ENCODE measurements at places on chromosomes 13 and 19.

GRCh38 chr13:99425485-99426341 lies 75.6 kb upstream of the TM9SF2 start:
- no peak for DNase-seq

GRCh38 chr13:107534548-107534947 lies 680.8 kb downstream of the LIG4 start:
- no peak for DNase-seq

DNA sequence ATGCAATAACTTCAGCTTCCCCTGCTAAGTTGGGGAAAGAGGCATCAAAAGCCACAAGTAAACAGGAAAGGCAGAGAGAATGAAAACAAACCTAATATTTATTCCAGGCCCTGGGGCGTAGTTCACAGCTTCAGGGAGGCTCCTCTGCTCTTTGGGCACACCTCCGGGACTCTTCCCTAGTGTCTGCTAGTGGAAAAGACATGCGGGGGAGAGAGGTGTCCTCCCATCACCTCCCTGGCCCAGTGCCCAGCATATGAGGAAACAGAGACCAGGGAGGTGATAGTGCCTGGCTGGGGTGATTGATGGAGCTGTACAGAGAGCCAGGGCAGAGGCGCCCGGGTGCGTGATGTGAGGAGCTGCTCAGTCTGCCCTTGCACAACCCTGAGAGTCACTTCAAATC lies 71.0 kb downstream of the RASL11A start:
- no peak for DNase-seq

DNA sequence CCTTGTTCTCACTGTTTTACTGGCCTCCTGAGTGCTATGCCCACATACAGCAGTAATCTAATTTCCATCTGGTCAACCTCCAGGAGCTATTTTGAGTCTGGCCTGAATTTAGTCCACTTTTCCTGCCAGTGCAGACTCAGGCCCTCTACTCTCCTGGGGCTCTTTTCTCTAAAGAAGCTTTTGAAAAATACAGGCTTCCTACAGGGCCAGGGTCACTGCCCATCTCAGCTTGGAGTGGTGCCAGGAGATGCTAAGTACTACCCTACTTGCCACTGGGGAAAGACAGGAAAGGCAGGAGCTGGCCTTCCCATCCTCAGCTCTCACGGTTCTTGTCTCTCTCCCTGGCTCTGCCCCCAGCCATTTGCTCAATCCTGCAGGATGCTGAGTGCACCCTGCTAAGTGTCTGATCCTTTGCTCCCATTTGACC lies 101.7 kb upstream of the SERP2 start:
- DNase-seq: no peak

DNA sequence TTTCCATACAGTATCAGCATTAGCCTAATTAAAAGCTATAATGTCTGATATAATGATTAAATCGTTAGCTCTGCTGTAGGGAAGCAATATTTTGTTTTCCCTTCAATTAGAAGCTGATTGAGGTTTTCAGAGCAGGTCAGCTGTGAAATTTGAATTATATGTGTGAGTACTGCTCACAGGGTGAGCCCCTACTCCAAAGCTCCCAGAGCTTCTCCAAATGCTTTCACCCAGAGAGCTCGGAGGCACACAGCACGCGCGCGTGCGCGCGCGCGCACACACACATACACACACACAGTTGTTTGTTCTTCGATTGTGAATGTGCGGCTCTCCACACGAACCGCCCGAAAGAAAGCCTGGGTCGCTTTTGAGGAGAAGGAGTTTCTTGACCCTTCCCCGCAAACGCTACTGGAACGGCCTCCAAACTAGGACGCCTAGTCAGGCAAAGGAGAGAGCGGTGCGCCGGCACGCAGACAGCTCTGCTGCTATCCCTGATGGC lies 4.8 kb upstream of the SOX1 start:
- no peak for DNase-seq

DNA sequence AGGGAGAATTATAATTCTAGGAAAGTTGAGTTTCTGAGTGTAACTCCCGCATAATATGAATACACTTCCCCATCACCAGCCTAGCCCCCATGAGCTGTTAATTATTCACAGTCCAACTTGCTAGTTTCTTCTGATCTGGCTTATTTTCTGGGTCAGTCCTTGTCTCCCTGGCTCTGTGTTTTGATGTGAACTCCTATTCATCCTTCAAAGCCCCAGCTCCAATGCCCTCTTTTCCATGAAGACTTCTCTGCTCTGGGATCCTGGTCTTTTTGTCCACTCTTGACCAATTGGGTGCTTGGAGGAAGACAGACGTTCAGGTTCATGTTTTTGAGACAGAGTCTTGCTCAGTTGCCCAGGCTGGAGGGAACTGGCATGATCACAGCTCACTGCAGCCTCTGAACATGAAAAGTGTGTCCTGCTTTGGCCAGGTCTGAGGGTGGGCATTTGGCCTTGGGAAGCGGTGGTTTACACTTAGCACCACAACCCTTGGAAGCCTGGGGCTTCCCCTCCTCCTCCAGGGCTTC lies 605 bp downstream of the LRG1 start:
- no peak for DNase-seq

- no peak for DNase-seq
Measured at GRCh38 chr13:96299235-96299634, 209.3 kb downstream of the HS6ST3 start.

- no peak for DNase-seq
Measured at GRCh38 chr19:18446145-18446810, 8.3 kb upstream of the ISYNA1 start.

DNA sequence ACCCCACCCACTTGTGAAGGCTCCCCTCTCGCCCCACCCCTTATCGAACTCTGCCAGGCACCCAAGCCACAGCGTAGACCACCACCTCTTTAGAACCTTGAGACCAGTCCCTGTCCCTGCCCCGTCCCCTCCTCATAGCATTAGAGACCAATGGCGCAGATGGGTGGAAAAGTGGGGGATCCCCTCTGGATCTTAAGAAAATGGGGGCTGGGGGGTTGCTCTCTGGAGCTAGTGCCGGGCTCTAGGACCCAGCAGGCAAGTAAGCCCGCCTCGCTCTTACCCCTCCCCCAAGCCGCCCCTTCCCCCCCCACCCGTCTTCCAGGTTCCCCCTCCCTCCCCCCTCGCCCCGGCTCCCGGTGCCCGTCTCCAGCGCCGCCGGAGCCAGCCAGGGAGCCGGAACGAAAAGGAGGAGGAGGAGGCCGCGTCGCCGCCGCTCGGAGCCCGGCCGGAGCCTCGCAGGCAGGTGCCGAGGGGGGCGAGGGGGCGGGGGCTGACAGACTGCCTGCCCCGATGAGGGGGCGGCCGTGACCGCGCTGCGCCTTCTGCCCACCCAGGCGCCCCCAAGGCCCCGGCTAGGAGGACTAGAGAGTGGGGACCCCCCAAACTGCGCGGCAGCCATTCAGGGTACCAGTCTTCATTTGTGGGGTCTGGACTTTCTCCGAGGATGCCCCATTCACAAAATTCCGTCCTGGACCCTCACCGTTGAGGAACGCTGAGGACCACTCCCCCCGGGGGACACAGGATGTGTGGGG lies at the start of gene SPRED3:
TSS of gene SPRED3 (plus strand) at position 349 of the 752 bp plus-strand sequence. CDS start 1,606 bp downstream, outside the sequence.
- no peak for DNase-seq

- DNase-seq: peak; percentile 52
Measured at GRCh38 chr19:41263042-41263849, 926 bp upstream of the HNRNPUL1 start.

- DNase-seq: no peak
Measured at GRCh38 chr13:109130093-109130835, 500.9 kb downstream of the MYO16 start.

DNA sequence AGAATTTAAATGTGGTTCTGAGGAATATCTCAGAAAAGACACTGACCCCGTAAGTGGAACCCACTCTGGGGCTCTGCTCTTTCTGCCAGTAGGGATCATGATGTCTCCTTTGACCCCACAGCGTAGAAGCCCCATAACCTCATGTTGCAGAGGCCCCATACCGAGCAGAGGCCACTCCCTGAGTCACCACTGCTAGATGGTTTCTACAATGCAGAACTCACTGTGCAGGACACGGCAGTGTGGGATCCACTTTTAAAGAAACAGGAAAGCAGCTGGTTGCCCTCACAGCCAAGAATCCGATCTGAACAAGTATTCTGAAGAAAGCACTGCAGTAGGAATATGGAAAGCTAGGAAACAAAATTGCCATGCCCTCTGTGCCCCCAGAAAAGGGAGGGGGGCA lies 4.2 kb downstream of the SLC7A1 start:
- DNase-seq: no peak

- no peak for DNase-seq
Measured at GRCh38 chr13:110216398-110217041, 90.4 kb downstream of the COL4A1 start.

- DNase-seq: no peak
Measured at GRCh38 chr13:42760951-42761350, 20.4 kb upstream of the FAM216B start.

- DNase-seq: no peak
Measured at GRCh38 chr13:113623491-113624234, 34.3 kb downstream of the ATP4B start.

DNA sequence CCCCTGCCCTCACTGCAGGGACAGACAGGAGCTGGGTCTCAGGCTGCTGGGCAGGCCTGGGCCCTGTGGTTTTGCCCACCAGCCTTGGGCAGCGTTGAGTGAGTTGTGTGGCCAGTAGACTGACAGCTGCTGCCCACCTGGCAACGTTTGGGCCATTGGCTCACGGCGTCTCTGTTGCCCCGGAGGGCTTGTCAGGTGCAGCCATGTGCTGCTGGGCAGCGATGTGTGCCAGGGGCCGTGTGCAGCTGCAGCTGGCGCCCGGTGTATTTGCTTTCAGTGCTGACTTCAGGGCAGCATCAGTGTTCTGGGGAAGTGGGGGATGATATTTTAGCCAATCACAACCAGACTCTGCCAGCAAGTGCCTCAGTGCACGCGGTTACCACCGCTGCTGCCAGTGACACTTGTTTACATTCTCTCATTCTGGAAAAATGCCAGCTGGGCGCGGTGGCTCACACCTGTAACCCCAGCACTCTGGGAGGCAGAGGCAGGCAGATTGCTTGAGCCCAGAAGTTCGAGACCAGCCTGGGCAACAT lies 10.6 kb downstream of the FZR1 start:
- no peak for DNase-seq

GRCh38 chr13:21747456-21747855 lies 76.6 kb downstream of the FGF9 start:
- DNase-seq: no peak

DNA sequence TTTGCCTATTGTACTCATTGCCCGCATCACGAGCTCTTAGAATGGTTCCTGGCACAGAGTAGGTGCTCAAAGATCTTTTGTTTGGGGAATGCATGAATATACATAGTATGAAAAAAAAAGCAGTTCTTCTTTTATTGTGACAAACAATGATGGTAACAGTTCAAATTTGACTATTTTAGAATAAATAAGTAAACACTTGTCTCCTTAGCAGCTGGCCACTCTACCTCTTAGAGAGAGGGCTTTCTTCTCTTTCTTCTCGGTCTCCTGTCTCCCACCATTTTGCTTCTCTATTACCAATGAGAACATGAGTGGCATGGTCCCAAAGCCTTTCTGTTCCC lies 639 bp upstream of the SLAIN1 start:
- no peak for DNase-seq

GRCh38 chr19:30222428-30222873 lies 149.7 kb upstream of the ZNF536 start:
- DNase-seq: no peak

DNA sequence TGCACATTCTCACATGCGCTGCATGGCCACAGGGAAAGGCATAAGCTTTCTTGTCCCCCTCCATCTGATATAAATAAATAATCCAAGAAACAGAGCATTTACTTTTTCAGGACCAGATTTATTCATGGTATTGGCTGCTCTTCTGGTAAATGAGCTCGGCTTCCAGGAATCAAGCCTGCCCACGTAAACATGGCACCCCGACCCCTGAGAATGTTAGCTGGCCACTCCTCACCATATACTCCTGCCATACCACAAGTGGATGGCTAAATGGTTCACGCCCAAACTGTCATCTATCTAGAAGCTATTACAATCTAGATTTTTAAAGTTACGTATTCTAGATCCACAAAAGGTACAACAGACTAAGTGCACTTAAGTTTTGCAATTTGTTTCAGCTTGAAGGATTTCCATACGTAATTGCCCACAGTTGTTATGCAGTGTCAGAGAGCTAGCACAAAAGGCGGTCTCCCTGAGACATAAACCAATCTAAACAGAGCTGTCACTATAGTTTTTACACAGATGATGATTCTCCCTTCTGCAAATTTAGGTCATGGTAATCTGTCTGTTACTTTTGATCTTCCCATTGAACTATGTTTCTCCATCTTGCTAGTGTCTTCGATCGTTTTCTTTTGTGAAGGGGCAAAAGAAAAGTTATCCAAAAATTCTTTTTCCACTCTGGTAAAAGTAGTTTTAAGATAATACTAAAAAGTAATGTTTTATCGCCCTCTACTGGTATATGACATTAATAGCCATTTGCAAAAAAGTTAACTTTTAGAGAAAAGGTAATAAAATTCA lies 16.2 kb upstream of the FOXO1 start:
- no peak for DNase-seq

DNA sequence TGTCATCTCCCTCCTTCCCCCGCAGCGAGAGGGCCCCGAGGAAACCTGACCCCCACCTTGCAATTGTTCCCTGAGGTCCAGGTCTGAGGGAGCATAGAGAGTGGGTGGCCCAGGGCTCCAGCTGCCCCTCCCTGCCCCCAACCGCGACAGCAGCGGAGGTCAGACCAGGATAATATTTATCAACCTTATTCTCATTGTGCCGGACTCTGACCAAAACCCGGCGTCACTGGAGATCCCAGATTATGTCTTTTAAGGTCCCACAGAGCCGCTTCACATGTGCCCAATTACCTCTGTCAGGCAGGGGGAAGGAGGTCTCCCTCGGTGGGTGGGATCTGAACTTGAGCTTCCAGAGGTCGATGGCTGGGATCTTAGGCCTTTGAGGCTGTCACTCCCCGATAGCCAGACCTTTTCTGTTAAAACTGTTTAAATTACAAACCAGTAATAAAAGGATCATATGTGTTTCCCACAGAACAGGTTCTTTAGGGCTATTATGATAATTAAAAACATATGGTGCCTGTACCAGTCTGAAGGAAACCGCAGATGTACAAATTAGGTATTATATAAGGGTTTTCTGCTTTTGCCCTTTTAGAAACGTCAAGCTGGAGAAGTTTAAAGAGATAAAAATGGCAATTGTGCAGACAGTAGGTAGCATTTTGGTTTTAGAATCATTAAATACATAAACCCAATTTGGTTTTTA lies 195.5 kb downstream of the ZNF536 start:
- no peak for DNase-seq
